ENCODE measurements at places on chromosomes 1 and 21. TPM values are rescaled to one million over a fixed set of nuclear protein-coding genes. Genes with fewer than 3 reads are reported as not detected.

- no peak for DNase-seq
These were observed 81.1 kb upstream of the CNTN2 start for GRCh38 chr1:204961765-204962419.

DNA sequence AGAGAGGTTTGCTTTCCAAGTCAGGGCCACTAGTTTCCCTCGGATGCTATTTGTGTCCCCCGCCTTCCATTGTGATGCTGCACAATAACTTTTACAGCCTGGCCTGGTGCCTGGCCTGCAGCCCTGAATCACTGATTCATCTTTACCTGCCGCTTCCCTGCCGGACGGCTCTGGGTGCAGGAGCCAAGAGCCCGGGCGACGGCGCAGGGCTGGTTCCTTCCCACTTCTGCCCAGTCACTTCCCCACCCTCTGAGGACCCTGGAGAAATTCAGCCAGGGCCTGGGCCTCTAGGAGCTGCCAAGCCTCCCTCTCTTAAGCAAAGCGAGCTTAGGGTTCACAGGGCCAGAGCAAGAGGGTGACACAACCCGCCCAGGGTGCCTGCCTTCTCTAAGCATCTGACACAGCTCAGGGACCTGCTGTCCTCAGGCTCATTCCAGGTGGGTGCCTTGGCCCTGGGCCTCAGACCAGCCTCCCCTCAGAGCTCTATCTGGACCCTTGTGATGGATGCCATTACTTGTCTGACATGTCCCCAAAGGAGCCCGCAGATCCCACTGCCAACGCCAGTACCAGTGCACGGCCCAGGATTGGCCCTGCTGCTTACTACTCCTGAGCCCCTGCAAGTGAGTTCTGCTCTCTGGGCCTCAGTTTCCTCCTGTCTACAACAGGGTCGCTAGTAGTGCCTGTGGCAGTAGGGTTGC is 381.0 kb upstream of the VAMP3 start:
- no peak for DNase-seq

DNA sequence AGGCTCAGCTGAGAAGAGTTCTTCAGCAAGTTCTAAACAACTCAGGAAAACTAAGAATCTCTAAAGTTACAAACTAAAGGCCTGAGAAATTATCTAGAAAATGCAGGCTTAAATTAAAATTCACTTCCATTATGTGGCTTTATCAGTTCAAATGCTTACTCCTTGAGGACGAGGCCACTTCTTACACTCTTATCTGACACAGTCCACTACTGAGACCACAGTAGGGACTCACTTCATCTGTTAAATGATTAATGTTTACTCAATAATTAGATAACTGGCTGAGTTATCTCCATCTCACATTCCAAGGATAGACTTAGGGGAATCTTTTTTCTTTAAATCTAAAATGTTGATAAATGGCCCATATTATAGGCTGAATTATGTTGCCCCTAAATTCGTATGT is 1.6 kb downstream of the C1orf141 start:
- DNase-seq: no peak

The PRKAA2 gene
- 7.5 TPM for total RNA-seq

- DNase-seq: no peak
These were observed 5.1 kb upstream of the ZNF326 start for GRCh38 chr1:89989799-89990198.

The SPRR1B gene
- total RNA-seq: not detected

DNA sequence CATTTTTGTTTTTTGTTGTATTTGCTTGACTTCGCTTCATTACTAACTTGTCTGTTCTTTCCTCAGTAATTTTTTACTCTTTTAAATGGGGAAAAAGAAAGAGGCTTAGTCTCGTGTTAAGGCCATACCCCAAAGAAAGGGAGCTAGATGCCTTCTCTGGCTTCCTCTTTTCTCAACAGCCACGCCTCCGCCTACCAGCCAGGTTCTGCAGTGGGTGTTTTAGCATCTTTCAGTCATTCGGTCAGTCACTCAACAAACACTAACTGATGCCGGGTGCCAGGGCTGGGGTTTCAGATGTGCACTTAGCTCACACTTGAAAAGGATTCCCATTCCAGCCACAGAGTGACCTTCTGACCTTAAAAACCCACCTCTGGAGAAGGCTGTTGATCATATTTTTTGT is 46.3 kb upstream of the VAV3 start:
- DNase-seq: no peak

- DNase-seq: peak; percentile 69
These were observed 41.9 kb upstream of the TNFRSF1B start for GRCh38 chr1:12124693-12125421.

GRCh38 chr1:205056188-205056611 is 13.2 kb downstream of the CNTN2 start:
- no peak for DNase-seq

The INSRR gene
- total RNA-seq: not detected

The KCNJ15 gene
- 35.4 TPM for total RNA-seq

The EBNA1BP2 gene
- 464 TPM for total RNA-seq

- DNase-seq: peak; percentile 90
These were observed 4.1 kb upstream of the GABRD start for GRCh38 chr1:2014741-2015735.

- DNase-seq: no peak
These were observed 46.6 kb downstream of the HIVEP3 start for GRCh38 chr1:41872074-41872473.

GRCh38 chr1:232705815-232706575 is 76.1 kb upstream of the SIPA1L2 start:
- no peak for DNase-seq

DNA sequence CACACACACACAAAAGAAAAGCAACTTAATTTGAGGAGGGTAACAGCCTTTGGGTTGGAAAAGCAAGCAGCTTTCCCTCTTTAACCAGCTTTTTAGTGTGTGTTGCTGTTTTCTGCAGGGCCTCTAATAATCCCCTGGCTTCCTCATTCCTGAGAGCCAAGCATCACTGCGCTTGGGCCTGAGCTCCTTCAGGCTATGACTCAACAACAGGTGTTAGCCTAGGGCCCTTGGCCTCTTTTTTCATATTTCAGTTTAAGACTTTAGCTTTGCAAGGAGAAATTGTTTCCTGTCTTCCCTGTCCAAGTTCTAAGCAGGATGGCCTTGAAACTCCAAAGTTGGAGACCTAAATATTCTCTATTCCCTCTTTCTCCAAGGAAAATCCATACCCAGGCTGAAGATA is 26.2 kb upstream of the SNX27 start:
- peak; percentile 67 for DNase-seq

DNA sequence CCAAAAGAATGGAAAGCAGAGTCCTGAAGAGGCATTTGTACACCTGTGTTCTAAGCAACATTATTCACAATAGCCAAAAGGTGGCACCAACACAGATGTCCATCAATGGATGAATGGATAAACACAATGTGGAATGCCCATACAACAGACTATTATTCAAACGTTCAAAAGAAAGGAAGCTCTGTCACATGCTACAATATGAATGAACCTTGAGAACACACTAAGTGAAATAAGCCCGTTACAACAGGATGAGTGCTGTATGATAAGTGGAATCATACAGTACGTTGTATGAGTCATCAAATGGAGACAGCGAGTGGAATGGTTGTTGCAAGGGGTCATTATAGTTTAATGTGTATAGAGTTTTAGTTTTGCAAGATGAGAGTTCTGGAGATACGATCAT is 80.1 kb downstream of the SH3BGR start:
- no peak for DNase-seq

- DNase-seq: no peak
These were observed 29.6 kb downstream of the PROX1 start for GRCh38 chr1:214017191-214017982.

The OR10Z1 gene
- total RNA-seq: not detected

DNA sequence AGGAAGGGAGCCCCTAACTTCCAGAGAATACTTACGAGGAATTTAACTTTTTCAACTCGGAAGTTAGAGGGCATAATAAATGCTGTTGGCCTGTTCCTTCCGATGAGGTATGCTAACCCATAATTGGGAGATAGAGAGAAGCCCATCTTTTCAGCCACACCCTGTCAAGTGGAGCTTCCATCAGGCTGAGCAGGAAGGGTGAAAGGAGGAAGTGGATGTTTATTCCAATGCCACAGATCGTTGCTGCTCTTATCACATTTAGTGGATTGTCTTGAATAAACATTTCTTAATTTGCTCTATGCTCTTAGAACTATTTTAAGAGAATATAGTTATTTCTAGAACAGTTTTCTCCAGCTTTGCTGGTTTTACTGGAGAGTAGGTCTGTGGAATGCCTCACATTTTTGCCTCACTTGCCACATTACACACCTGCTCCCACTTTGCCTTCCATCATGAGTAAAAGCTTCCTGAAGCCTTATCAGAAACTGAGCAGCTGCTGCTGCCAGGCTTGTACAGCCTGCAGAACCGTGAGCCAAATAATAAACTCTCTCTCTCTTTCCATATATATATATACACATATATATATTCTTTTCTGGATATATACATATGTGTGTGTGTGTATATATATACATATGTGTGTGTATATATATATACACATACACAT is 60.0 kb upstream of the RGS21 start:
- no peak for DNase-seq

DNA sequence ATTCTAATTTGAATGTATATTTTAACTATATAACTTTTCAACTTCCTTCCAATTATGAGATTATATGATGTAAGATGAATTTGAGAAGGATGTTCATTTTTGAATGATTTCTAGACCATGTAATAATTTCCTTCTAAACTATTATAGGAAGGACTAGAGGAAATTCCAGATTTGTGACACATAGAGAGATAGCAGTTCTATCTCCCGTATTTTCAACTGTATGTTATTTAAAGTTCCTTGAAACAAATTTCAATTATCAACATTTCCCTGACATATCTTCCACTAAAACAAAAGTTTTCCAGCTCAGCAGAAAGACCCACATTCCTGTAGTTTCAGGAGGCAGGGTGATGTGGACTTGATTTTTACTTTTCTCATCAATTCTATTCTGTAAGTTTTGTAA is 396.7 kb upstream of the C1orf87 start:
- DNase-seq: no peak

The TMEM54 gene
- 27.7 TPM for total RNA-seq

DNA sequence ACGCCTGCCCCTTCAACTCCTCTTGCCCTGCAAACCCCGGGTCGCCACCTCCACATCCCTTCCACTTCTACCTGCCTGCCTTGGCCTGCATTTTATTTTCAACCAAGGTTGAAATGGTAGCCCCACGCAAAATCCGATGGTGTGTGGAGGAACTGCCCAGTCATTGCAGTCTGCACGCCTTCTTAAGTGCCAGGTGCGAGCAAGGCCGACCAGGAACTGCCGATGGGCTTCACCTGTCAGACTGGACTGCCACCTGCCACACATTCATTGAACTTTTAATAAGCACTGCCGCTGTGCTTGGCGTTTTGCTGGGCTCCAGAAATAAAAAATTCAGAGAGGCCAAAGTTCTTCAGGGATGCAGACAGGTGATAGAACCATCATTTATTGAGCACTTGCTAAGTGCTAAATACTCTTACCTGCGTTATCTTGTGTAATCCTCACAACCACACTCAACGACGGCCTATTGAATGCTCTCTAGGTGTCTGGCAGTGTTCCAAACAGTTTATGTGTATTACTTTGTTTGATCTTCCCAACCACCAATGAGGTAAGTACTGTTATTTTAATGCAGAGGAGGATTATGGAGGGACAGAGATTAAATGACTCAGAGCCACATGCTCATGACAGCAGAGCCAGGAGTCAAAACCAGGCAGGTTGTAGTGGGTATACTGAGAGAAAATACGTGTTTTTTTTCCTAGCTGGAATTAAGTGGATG is 36.2 kb downstream of the CACHD1 start:
- peak; percentile 55 for DNase-seq

DNA sequence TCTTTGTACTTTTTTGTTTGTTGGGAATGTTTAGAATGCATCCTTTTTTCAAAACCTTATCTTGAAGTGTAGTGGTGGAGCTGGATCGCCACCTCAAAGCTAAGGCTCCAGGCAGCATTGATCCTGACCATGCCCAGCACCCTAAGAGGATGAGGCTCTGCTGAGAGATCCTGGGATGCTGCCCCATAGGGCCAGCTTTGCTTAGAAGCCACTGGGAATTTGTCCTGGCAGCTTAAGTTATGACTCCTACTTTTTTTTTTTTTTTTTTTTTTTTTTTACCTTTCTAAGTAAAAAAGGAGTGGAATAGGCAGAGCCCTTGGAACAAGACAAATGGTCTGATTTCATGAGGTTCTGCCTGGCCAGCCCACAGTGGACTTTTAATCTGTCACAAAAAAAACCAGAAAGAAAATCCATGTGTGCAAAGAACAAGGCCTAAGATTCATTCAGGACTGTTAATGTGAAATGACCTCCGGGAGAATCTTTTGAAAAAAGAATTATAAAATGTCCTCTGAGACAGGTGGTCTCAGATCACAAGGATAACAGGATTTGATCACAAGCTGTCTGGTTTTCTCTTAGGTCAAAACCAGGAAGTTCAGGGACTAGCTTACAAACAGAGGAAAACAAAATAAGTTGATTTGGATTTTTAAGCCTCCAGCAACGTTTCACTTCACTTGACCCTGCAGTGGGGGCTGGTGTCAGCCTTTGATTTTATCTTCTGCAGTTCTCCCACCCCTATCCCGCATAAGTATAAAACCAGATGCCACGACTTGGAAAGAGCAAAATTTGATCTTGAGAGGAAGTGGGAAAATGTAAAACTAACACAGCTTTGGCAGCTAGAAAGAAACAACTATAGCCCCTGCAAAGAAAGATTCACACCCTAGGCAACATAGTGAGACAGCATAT is 25.9 kb upstream of the RAP1A start:
- peak; percentile 27 for DNase-seq

The CIART gene
- not detected for total RNA-seq

DNA sequence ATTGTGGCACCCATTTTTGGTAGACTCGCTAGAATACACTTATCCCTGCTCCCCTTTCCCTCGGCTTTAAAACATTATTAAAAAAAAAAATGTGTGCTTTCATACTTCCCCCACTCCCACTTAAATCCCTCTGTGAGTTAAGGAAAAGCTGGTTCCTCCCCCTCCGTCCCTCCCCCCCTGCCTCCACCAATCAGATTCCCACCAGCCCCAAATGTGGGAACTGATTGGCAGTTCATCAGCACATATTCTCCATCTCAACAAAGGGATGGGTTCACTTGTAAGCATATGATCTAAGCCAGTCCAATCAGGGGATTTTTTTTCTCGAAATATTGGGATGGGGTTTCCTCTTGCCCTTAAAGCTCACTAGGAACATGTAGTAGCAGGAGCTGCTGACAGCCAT is 10.8 kb upstream of the FYB2 start:
- no peak for DNase-seq

The LCE1E gene
- not detected for total RNA-seq

DNA sequence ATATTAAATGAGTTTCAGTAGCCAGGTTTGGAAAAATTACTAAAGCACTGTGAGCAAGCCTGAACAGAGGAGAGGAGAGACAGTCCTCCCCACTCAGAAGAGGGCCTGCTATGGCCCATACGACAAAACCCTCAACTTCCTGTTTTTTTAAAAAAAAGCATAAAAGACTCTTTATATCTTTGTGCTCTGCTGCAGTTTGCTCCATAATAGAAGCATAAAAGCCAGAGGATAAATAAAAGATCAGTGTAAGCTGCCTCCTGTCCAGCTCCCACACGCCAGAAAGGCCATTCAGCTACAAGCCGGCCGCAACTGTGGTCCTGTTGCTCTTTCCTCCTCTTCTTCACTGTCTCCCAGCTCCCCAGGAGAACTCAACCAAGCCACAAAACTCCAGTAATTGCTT is 37.8 kb downstream of the NID1 start:
- no peak for DNase-seq

- no peak for DNase-seq
These were observed 2.8 kb downstream of the ACTRT2 start for GRCh38 chr1:3024019-3024418.

GRCh38 chr1:111814642-111815041 is 58.9 kb downstream of the DDX20 start:
- DNase-seq: no peak

GRCh38 chr1:179365342-179366092 is at the start of gene AXDND1:
TSS of gene AXDND1 (plus strand) at chr1:179365971. CDS start at chr1:179366510, 539 bp downstream.
- peak; percentile 88 for DNase-seq

The NBPF20 gene
- 2.5 TPM for total RNA-seq
